Stimulated activated CD8-positive, alpha-beta memory T cell treated with anti-CD3 and anti-CD28 coated beads, Interleukin-15, amount 100 ng/mL, for 4 hours (primary cell): ENCODE measurements at places on chromosomes 12 and 14.

- DNase-seq: no peak
Measured at GRCh38 chr12:98838231-98838647, 193.1 kb downstream of the APAF1 start.

GRCh38 chr12:124432376-124432775 lies 135.0 kb downstream of the NCOR2 start:
- DNase-seq: no peak

GRCh38 chr14:34665785-34666435 lies 36.0 kb upstream of the SNX6 start:
- no peak for DNase-seq

DNA sequence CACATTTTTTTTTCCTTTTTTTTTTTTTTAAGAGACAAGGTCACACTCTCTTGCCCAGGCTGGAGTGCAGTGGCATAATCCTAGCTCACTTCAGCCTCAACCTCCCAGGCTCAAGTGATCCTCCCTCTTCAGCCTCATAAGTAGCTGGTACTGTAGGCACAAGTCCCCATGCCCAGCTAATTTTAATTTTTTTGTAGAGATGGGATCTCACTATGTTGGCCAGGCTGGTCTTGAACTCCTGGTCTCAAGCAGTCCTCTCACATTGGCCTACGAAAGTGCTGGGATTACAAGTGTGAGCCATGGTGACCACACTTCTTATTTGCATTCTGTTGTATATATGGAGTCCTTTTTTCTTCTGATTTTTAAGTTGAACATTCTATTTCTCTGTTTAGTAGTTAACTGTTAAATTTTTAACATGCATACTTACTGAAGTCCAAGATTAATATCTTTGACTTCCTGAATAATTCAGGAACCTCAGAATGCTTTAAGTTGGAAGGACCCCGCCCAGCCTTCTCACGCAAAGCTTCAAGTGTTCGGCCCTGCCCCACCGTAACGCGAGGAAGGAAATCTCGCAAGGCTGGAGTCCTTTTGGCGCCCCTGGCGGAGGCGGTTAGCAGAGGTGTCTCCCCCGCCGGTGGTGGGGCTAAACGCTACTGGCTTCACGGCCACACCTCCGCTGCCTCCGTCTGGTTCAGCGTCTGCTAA lies 21.6 kb downstream of the SPATS2 start:
- peak; percentile 39 for DNase-seq

GRCh38 chr12:57126561-57126960 lies 1.7 kb upstream of the LRP1 start:
- DNase-seq: no peak

DNA sequence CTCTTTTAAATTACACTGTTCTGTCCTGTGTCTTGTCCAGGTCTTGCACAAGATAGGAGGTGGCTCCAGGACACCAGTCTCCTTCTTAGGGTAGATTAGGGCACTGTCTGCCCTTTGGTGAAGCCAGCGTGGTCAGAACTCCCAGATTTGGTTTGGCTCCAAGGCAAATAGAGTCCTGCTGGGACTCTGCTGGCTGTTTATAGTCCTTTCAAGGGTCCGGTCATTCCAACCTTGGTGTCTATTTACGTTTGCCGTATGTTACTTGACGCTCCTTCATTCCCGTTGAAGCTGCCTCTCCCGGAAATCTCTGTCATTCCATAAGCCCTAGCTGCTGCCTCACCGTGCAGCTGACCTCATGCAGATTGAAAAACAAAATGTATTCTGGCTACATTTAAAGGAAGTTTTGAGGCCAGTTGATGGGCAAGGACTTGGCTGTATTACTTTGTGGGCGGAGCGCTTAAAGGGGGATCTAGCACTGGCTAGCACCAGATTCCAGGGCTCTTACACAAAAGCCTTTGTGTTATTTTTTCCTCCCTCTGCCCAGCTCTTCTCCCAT lies 180.6 kb downstream of the AKAP6 start:
- no peak for DNase-seq

- no peak for DNase-seq
Measured at GRCh38 chr12:131806674-131807073, 21.5 kb upstream of the MMP17 start.

DNA sequence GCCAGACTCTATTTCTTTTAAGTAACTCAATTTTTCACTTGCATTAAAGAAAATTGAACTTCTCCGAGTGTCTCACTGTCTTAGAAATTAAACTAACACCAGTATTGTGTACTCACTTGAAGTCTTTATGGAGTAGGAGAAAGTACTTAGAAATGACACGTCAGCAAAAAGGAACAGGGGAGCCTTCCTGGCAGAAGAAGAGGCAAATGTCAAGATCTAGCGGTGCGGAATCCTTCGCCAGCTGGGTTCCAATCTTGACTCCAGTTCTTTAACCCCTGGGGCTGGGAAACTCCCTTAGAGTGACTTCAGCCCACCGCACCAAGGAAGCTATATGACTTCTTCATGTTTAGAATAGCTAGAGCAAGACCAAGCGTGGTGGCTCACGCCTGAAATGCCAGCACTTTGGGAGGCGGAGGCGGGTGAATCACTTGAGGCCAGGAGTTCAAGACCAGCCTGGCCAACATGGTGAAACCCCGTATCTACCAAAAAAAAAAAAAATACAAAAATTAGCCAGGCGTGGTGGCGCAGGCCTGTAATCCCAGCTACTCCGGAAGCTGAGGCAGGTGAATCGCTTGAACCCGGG lies 34.4 kb downstream of the WBP11 start:
- no peak for DNase-seq

- DNase-seq: no peak
Measured at GRCh38 chr12:16347391-16348298, at the start of gene MGST1. MGST1 (plus strand) TSS chr12:16347645; CDS start chr12:16354253, 6,608 bp downstream.

GRCh38 chr14:31418440-31418839 lies 1.9 kb downstream of the HEATR5A start:
- no peak for DNase-seq
